SK-N-DZ (cell line): ENCODE measurements at places on chromosomes 5 and 9.
A peak's percentile ranks its signal among the peaks of the same experiment; 100 is the strongest.

GRCh38 chr9:14924230-14925219, 14.3 kb upstream of the FREM1 start:
- no peak for DNase-seq

- DNase-seq, result no peak
Measured at GRCh38 chr5:89573345-89573744, 690.4 kb upstream of the MEF2C start.

DNA sequence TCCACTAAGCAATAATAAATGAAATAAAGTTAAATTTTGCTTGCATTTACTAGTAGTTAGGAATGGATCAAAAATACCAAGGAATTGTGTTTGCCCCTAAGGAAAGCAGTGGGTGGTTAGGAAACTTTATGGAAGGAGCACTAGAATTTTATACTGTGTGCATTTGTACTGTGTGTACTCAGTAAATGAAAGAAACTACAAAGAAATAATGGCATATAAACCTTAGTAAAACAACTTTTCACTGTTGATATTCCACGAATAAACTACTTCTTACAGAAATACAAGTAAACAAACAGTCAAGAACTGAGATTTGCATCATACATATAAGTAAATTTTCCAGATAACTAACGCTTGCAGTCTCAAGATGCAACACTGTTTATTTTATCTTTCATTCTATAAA, 103.7 kb upstream of the PARP8 start:
- no peak for DNase-seq

- DNase-seq, result no peak
Measured at GRCh38 chr5:132748522-132749000, 1.3 kb downstream of the CCNI2 start.

DNA sequence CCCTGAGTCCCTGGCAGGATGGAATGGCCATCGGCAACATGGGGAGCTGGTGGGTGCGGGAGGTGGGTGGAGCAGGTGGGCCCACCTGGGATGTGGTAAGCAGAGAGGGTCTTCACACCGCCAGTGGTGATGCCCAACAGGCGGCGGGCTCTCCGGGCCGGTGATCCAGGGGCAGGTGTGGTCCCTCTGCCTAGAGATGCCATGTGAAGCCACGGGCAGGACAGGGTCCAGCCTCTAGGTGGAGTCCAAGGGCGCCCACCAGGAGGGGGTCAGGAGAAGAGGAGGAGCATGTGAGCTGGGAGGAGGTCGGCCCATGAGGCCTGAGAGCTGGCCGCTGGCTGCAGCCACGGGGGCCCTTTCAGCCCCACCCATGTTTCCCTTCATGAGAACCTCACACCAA, 221.1 kb downstream of the FANCC start:
- no peak for DNase-seq

DNA sequence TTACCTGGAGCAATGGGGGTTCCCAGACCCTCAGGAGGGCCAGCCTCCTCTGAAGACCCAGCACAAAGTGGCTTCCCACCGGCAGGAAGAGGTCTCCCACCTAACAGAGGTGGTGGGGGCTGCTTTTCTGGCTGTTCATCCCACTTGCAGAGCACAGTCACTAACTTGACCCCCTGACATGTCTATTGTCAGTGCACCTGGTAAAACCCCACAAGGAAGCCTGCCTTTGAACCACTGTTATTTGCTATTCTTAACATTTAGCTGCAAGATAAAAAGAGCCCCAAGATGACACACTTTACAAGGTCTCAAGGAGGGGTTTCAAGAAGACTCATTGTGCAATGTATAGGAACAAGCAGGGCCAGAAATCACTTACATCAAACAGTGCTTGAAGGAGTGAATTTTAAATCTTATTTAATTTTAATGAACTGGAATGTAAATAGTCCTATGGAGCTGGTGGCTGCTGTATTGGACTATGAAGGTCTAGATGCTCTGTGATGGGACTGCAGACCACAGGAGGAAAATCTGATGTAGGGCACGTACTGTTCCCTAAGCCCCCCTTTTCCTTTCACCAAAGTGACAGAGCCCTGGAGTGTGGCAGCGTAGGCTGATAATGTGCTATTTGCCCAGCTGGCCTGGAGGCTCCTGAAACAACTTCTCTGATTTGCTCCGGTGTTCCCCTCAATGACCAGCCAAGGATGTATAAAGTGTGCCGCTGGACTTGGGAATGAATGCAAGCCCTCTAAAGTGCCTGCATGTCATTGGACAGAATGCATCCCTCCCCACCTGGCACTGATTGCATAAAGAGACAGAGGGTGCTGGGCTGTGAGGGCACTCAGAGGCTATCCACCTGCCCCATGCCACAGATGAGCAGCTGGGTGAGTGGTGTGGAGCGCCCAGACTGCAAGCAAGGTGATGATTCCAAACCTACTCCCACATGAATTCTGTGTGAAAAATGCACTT, 80.2 kb downstream of the PTPN3 start:
- no peak for DNase-seq

GRCh38 chr5:73229271-73229670, 56.3 kb downstream of the TMEM174 start:
- DNase-seq, result no peak

DNA sequence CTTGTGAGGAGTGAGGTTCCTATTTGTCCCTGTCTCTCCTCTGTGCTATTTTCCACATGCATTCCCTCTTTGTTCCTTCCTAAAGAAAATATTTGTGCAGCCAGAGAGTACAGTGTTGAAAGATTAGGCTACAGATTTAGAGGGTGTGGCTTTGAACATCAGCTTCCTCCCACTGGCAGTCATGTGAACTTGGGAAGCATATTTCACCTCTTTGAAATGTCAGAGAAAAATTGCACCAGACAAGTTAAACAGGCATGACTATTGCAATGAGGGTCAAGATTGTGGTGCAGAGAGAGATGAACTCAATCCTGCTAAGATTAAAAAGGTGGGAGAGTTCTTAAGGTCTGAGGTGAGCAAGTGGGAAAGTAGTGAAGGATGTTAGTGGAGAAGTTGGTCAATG, 641.0 kb downstream of the DNAH5 start:
- DNase-seq, result no peak

DNA sequence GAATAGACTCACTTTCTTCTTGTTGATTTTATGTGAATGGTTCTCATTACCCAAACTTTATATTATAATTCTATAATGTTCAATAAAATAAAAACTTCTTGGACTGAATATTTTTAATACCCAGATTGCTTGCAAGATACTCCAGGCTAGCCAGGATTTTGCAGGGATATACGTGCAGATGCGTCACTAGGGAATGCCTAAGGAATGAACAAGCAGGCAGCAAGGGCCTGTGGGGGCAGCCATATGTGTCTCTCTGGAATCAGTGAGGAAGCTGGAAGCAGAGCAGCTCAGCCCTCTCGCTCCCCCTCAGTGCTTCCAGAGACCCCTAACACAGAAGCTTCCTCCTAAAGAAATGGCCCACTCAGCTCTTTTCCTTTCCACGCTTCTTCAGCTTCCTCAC, 457.4 kb downstream of the CCDC171 start:
- no peak for DNase-seq

DNA sequence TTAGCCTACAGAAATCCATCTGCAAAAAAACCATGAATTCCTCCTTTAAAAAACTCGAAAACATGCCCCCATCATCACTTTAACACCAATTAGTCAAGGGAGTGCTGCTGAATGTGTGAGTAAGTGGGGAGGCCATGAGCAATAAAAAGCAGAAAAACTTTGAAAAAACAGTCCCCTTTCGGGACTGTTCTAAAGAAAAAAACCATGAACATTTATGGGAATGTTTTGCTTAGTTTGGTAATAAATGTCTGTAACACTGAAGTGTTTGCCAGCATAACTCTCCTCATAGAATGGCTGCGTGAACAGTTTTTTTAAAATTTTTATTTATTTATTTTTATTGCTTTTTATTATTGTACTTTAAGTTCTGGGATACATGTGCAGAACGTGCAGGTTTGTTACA, 99.4 kb upstream of the TARS1 start:
- DNase-seq, result no peak

DNA sequence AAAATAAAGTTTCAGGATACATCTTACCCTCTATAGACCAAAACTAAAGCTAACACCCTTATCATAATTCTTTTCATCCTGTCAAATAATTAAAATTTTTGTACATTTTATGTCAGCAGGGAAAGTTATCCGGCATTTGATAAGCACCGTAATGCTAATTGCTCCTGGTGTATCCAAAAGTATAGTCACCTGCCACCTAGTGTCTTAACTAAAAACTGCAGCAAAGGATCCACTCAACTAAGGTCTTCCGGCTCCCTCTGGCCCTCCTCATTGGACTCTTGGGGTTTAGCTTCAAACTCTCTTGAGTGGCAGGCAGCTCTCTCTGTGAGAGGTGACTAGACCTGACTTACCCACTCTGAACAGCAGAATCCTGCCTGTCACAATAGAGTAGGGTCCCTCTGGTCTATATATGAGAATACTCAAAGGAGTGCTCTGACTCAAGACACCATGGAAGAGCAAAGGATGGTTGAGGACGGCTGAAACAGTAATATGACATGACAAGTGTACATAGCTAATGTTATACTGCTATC, 60.4 kb upstream of the CAST start:
- DNase-seq, result peak; percentile 63

DNA sequence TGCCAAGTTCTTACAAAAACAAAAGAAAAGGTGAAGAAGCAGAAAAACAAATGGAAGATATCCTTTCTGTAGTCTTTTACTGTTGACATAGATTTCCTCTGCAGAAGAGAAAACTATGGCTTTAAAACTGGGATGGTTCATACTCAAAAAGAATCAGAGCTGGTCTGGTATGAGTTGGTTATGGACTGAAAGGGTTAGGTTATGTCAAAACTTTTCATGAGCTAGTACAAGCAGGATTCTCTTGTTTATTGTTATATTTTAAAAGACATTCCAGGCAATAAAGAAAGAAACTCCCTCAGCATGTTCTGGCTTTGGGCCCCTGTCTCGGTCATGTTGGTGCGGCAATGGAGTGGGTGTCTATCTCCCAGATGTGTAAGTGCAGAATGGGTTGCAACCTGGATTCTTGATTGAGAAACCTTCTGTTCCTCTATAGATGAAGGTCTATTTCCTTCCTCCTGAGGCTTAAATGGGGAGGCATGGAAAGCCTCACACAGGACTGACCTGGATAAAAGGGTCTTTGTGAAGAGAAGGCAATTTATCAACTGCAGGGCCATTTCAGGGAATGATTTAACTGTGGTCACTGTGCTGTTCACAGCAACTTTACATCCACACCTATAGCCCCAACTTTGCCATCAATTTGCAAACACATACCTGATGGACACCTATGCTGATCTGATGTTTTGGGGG, 209.6 kb upstream of the TNC start:
- no peak for DNase-seq

- no peak for DNase-seq
Measured at GRCh38 chr5:159933531-159934485, 17.5 kb downstream of the ADRA1B start.

DNA sequence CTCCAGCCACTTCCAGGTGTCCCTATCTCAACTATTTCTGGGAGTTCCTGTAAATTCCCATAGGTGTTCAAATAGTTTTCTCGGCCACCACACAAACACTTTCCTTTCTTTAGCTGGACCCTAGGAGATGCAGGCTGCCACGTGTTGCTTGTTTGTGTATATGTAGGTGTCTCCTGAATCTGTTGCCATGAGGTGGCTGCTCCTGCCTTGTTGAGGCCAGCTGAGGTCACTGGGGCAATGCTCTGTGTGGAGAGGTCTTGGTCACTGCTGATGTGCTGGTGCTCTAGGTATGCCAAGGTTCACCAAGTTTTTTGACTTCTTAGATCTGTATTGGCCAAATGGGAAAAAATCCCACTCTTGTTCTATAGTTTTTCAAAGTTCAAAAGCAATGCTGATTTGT, 132.5 kb upstream of the CHD1 start:
- no peak for DNase-seq

DNA sequence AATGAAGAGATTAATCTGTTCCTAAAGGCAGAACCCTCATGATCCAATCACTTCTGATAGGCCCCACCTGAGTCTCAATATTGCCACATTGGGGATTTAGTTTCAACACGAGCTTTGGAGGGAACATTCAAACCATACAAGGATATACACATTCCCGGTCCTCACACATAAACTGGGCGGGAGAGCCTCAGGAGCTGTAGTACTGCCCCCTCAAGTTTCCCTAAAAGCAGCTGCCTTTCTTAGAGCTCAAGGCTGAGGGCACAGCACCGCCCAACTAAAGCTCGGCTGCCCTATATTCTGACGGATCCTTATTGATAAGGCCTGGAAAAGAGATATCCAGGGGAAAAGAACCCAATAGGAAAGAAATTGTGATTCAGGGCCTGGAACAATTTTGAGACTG, 83.0 kb downstream of the GADD45G start:
- no peak for DNase-seq
